ENCODE measurements at places on chromosomes 13 and 19.
A peak's percentile ranks its signal among the peaks of the same experiment; 100 is the strongest.

DNA sequence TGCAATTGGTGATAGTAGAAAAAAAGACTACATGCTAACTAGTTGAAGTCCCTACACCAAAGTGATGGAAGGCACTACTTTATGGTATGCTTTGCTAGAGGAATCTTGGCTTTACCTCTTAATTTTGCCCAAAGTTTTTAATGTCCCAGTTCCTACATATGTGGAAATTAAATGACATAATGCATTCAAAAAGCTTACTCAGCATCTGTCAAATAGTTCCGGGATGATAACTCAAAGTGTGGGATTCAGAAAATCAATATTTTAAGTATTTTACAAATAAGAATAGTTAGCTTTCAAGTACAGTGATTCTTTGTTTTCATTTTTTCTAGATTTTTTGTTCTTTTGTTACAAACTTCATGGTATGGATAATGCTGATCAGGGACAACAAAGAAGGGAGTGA lies 211.6 kb downstream of the PCDH20 start:
- DNase-seq, result no peak

GRCh38 chr13:112704308-112705145 lies 14.7 kb downstream of the ATP11A start:
- DNase-seq, result peak; percentile 74

GRCh38 chr19:5512715-5513114 lies 55.0 kb downstream of the TINCR start:
- no peak for DNase-seq

DNA sequence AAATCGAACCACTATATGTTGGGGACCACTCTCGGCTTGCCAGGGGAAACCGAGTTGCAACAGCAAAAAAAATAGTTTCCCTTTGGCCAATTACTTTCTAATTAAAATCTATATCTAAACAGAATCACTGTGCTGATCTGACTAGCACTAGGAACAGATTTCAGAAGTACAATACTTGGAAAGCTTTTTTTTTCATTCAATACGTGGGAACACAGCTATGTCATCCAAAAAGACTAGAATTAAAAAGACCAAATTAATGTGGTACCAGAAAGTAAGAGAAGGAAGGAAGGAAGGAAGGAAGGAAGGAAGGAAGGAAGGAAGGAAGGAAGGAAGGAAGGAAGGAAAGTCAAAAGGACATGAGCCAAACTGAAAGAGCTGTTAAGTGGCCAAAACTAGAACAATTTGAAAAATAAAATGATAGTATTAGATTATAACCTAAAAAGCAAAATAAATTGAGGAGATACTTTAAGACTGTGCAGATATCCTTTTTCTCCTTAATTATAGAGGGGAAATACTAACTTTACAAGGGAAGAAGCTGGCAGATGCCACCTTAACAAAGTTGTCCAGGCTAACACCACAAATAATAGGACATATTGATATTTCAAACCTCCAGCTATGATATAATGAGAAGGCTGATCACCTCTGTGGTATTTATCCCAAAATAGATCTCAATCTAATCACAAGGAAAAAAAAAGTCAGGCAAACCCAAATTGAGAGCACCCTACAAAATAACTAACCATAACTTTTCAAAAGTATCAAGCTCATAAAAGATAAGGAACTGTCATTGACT lies 63.9 kb downstream of the DIAPH3 start:
- no peak for DNase-seq

GRCh38 chr13:108895220-108895704 lies 265.9 kb downstream of the MYO16 start:
- DNase-seq, result peak; percentile 77

DNA sequence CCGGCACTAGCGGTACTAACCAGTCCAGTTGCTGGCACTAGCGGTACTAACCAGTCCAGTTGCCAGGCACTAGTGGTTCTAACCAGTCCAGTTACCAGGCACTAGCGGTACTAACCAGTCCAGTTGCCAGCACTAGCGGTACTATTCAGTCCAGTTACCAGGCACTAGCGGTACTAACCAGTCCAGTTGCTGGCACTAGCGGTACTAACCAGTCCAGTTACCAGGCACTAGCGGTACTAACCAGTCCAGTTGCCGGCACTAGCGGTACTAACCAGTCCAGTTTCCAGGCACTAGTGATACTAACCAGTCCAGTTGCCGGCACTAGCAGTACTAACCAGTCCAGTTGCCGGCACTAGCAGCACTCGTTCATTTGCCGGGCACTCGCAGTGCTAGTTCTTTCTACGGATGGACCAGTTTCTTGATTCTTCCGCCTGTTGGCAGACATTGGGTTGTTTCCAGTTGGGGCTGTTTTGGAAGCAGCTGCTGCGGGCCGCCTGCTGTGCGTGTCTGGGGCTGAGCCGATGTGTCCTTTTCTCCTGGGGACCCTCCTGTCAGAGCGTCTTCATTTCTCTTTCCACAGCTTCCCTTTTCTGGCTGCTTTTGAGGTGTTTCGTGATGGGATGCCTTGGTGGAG lies 123.4 kb upstream of the MCF2L start:
- DNase-seq, result no peak

DNA sequence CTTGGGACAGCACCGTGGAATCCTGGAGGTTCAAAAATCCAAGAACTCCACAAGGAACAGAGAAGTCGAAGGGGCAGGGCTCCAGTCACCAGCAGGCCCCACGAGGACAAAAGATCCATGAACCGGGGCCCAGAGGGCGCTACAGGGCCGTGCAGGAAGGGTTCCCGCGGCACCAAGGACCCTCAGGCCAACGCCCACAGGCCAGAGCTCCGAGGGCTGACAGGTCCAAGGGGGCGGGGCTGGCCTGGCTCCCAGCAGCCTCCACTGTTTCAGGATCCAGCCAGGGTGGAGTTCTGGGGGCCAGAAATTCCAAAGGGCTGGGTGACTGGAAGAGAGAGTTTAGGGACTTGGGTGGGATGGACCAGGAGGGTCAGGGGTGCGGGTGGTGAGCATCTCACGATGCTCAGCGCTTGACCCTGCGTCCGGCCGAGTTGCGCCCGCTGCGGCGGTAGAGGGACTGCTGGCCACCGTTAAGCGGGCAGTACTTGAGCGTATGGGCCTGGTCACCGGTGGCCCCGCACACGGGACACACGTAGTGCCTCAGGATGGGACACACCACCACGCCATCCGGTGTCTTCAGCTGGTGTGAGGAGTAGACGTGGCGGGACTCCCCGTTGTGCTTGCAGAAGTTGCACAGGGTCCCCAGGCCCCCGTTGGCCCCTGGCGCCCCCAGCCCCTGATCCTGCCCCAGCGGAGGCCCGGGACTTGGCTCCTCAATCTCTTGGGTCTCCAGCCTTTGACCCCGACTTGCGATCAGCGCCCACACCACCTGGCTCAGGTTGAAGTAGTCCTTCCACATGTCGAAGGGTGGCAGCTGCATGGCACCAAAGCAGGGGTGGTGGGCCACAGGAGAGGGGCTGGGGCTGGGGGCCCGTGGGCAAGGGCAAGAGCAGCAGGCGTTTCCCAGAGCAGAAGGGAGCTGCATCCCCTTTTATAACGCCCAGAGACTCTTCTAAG lies at the start of gene NANOS2:
TSS of gene NANOS2 (minus strand) at position 905 of the 957 bp plus-strand sequence. CDS start at position 820, 85 bp downstream.
- DNase-seq, result peak; percentile 25

- peak; percentile 49 for DNase-seq
These were observed 4.3 kb upstream of the DUXA start for GRCh38 chr19:57171551-57172081.

- DNase-seq, result peak; percentile 71
These were observed 1.7 kb upstream of the ELANE start for GRCh38 chr19:850221-850978.

DNA sequence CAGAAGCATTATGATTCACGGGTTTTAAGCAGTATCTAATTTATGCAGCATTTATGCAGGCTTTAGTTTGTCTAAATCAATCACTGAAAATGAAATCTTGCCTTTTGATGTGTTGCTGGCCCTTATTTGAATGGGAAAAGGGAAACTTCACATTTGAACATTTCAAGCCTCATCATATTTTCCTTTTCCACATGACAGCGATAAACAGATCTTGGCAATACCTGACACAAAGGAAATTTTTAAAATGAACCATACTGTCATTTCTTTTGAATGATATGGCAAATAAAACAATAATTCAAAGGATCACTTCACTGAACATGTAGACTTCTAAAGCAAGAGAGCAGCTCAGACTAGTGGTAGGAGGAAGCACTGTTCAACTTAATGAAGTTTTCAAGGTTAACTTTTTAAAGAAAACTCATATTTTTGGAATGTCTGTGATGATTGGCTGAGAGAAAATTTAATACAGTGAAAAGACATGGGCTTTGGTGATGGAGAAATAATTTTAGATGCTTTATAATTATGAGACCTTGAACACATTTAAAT lies 198.1 kb downstream of the OXGR1 start:
- DNase-seq, result no peak

GRCh38 chr13:22226086-22226485 lies 555.2 kb downstream of the FGF9 start:
- DNase-seq, result no peak

- no peak for DNase-seq
These were observed 267.4 kb downstream of the ABCC4 start for GRCh38 chr13:95033890-95034289.

DNA sequence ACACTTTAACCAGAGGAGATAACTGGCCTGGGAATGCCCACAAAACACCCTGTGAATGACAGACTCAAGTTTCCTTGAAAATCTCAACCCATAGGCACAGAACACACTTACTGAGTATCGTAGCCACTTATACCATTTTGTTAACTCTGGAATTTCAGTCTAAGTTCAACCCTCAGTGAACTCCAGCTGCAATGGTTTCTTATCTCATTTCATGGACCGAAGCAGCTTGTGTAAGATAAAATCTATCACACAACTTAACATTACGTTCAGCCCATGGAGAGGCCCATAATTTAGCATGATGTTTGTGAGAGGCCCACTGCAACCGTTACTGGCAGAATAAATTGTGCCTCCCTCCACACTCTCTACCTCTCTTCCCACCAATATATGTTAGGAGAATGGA lies 323.0 kb downstream of the DNAJC15 start:
- DNase-seq, result peak; percentile 55

- peak; percentile 48 for DNase-seq
These were observed 80.2 kb downstream of the ZAR1L start for GRCh38 chr13:32234914-32235313.

Measured in hematopoietic multipotent progenitor cell treated with erythropoietin and hydrocortisone succinate and interleukin-3 and kit ligand, for 8 days (in vitro differentiated cells).